ENCODE measurements at places on chromosomes 2 and 18.
A peak's percentile ranks its signal among the peaks of the same experiment; 100 is the strongest.

GRCh38 chr2:157302492-157303099, 23.0 kb downstream of the ERMN start:
- peak; percentile 80 for DNase-seq

- DNase-seq: no peak
Measured at GRCh38 chr2:164287056-164287455, 334.2 kb downstream of the GRB14 start.

DNA sequence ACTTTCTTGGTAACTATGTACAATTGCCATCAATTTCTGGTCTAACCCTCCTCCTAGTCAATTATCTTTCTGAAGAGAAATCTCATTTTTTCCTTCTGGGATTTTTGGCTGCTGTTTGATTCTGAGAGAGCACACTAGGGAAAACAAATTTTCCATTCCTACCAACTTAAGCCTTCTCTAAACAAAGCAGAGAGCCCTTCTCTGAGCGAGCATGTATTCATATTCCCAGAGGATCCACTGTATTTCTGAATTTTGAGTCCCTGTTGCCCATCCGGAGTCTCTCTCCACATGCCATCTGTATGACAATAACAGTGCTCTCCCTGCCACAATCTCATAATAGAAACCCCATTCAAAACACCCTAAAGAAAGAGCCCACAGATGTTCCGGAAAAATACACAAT, 78.5 kb downstream of the MAIP1 start:
- DNase-seq: no peak

DNA sequence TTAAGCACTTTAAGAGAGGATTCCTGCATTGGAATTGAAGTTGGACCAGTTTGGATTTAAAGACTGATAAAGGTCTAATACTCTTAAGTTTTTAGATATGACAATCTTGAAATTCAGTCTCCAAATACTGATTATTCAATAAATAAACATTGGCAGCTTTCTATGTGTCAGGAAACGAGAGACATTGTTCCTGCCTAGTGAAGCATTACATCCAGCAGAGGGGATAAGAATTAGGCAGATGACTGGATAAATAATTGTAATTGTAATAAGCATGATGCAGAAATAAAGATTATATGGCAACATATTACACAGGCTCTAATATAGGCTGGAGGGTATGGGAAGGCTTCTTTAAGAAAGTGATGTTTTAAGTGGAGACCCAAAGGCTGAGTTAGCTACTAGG, 226.5 kb upstream of the MMADHC start:
- DNase-seq: no peak

- DNase-seq: no peak
Measured at GRCh38 chr2:223062396-223062795, 10.4 kb downstream of the KCNE4 start.

DNA sequence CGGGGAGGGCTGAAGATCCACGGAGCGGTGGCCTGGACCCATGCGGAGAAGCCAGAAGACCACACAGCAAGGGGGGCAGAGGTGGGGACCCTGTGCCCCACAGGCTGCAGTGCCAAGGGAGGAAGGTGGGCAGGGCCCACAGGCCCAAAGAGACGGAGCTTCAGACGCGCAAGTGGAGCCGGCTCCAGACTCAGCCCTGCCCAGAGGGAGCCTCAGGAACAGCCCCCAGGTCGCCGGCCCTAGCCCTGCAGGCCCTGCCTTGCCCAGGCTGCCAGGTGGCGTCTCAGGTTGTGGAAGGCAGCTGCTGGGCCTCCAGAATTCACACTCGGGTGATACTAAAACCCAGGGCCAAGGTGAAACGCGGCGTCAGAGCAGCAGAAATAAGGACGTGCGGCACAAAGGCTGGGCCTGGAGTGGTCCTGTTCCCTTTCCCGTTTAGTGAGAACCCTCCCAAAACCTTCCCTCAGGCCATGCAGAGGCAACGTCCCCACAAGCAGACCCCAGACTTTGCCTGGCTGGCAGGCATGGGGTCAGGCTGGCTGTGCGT, 36.8 kb downstream of the SLC66A2 start:
- no peak for DNase-seq

DNA sequence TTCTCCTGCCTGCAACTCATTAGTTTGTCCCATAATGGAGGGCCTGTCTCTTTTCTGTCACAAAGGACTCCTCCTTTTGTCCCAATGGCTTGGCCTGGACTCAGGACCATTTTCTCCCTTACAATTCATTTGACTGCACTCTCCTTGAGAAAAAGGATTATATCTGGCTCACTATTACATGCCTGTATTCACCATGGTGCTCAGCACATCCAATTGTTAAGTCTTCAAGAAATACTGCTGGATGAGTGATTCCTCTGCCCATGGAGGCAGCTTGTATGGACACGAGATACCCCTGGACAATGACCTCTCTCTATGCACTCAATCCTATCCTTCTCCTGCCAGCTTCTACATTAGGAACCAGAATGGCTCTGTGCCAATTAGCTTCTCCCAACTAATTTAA, 47.0 kb downstream of the CHST9 start:
- DNase-seq: no peak

- peak; percentile 84 for DNase-seq
Measured at GRCh38 chr2:231713730-231714638, 5.7 kb downstream of the PTMA start.

DNA sequence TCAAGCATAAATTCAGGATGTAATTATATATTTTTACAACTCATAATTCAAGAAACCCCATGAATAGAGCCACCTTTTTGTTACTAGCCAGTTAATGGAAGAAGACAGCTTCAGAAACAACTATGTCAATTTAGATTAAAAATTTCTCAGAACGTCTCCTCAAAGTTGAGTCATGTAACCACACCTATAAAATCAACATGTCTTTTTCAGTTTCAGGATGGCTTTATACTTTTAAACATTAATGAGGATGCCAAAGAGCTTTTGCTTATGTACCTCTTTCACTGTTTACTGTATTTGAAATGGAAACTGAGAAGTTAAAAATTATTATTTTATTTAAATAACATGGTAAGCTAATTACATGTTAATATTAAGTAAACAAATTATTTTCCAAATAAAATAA, 280.1 kb downstream of the PTH2R start:
- DNase-seq: no peak

GRCh38 chr2:232980683-232981082, 32.4 kb downstream of the NGEF start:
- DNase-seq: no peak

- no peak for DNase-seq
Measured at GRCh38 chr2:163405298-163405697, 330.5 kb downstream of the FIGN start.

- no peak for DNase-seq
Measured at GRCh38 chr2:204282525-204282924, 262.8 kb upstream of the PARD3B start.

DNA sequence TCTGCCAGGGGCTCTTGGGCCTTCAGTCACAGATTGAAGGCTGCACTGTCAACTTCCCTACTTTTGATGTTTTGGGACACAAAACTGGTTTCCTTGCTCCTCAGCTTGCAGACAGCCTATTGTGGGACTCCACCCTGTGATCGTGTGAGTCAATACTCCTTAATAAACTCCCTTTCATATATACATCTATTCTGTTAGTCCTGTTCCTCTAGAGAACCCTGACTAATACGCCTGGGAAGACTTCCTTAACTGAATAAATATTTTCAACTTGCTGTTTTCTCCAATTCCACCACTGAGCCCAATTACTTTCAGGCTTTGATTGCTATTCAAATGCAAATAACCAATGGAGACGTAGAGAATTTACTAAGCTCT, 61.4 kb upstream of the CCDC195 start:
- no peak for DNase-seq

- no peak for DNase-seq
Measured at GRCh38 chr2:31319406-31320175, 85.6 kb downstream of the EHD3 start.
